C1 segment of cervical spinal cord (tissue), 14 donors: ENCODE measurements at places on chromosomes 11 and 22.

DNA sequence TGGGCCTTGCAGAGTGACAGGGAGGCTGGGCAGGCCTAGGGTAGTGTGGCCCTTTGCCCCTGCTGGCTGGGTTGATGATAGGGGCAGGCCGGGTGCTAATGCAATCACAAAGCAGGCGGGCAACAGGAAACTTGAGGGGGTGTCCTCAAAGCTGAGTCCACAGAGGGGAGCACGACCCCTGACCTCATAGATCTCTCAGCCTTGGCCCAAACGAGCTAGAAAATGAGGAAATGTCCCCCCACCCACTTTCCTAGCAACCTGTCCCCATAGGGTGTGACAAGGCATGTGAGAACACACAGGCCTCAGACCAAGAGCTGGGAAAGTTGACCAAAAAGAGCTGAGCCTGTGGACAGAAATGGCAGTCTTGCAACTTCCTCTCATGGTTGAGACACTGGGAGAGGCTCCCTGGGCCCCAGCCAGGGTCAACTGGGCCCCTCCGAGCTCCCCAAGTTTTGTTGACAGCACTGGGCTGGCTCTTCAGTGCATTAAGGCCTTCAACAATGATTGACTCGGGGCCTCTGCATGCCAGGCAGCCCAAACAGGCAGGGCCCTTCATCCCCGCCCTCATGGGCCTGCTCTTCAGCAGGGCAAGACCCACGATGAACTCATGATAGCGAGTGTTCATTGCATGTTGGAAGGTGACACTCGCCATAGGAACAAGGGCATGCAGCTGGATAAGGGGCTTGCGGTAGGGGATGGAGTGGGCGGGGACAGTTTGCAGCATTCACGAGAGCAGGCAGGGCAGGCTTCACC, 9.8 kb upstream of the SPI1 start:
- DNase-seq, result no peak

DNA sequence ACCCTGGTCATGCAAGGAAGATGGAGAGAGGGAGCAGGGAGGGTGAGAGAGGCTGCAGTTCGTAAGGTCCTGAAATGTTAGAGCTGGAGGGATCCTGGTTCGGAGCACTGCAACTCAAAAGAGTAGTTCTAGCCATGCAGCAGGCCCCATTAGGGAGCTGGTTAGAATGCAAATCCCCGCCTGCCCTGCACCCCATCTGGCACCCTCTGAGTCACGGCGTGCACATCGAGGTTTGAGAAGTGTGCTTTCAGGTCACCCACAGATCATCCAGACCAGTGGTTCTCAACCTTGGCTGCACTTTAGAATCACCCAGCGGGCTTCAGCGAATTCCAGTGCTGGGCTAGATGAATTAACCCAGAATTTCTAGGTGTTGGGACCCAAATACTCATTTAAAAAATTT, 48.2 kb downstream of the ST3GAL4 start:
- DNase-seq, result no peak

- DNase-seq, result no peak
Measured at GRCh38 chr22:48635816-48636215, 1191.9 kb downstream of the BRD1 start.

GRCh38 chr11:66687831-66688281, 10.2 kb upstream of the RBM4B start:
- no peak for DNase-seq

- no peak for DNase-seq
Measured at GRCh38 chr22:17767233-17768065, 6.8 kb downstream of the BID start.

- no peak for DNase-seq
Measured at GRCh38 chr11:107696140-107696539, 15.7 kb downstream of the SLN start.

GRCh38 chr11:109275931-109276330, 146.1 kb upstream of the C11orf87 start:
- DNase-seq, result no peak

- DNase-seq, result no peak
Measured at GRCh38 chr11:41984023-41984422, 524.6 kb upstream of the LRRC4C start.

- DNase-seq, result no peak
Measured at GRCh38 chr11:125379981-125380380, 116.1 kb downstream of the FEZ1 start.

DNA sequence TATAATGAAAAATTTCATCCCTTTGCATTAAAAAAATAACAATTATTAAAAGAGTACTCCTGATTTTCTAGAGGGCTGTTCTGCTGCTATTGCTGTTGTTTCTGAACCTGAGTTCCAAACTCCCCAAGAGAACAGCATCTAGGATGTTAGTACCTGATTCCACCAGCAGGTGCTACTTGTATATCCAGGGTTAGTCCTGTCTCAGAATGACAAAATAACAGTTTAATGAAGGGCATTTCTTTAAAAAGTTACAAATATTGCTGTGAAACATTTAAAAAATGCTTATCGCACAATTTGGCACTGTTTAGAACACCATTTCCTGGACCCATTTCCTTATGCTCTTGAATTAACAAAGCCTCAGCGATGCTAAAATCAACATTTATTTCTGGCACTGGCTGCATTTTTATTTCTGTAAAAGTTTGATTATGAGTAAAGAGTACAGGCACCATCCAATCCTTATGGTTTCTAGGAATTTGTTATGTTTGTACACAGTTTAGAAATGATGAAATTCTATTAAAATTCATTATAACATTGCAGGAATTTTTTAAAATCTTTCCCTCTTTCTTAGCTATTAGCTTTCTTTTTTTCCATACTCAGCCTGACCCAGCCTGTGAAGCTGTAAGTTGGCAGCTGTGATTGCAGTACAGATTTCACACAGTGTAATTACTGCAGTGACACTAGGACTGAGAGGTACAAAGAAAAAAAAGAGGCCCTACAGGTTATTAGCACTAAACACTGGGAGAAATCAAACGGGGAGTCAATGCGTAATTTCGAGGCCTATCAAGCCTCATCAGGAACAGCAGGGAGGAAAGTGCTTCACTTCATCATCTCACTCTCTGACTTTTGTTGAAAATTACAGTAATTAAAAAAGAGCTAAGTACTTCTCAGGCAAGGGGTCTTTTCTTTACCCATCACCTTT, 208.8 kb downstream of the DCDC1 start:
- no peak for DNase-seq

- DNase-seq, result no peak
Measured at GRCh38 chr22:45290410-45290936, 5.7 kb downstream of the UPK3A start.

GRCh38 chr11:71539017-71539416, 1.2 kb downstream of the KRTAP5-8 start:
- no peak for DNase-seq

- no peak for DNase-seq
Measured at GRCh38 chr22:37647928-37648327, 8.5 kb downstream of the SH3BP1 start.

- DNase-seq, result no peak
Measured at GRCh38 chr11:43681401-43681942, 934 bp downstream of the HSD17B12 start.

- no peak for DNase-seq
Measured at GRCh38 chr11:1752907-1753228, 2.5 kb upstream of the IFITM10 start.

DNA sequence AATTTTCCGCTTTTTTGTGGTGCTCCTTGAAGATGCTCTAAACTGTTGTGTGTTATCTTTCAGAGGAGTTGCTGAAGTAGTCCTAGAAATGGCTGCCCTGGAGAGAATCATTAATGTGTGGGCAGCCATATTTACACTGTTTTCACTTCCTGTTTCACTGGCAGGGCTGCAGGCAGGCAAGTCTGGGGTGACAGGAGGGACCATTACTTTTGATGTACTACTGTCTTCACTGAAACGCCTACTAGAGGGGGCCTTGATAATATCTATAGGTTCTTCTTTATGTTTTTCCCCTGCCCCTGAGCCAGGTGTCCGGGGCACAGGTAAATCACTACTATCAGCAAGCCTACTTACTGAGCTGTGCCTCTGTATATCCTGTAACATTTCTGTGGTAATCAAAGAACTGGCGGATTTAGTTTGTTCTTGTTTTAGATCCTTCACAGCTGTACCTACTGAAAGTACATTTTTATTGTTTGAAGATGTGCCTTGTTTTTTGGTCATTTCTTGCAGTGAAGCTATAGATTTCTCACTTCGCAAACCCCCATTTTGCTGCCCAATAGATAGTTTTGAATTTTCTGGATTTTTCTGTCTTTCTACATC, 39.7 kb downstream of the ACAT1 start:
- DNase-seq, result no peak

- DNase-seq, result no peak
Measured at GRCh38 chr11:8826139-8826786, 84.7 kb upstream of the AKIP1 start.
